Stimulated activated CD8-positive, alpha-beta memory T cell treated with anti-CD3 and anti-CD28 coated beads, Interleukin-15, amount 100 ng/mL, for 24 hours (primary cell): ENCODE measurements at places on chromosomes 4 and X.

GRCh38 chr4:48683784-48684666, 96.1 kb downstream of the FRYL start:
- DNase-seq, result no peak

- DNase-seq, result no peak
Observed at GRCh38 chr4:140611854-140612253, 43.1 kb upstream of the UCP1 start.

DNA sequence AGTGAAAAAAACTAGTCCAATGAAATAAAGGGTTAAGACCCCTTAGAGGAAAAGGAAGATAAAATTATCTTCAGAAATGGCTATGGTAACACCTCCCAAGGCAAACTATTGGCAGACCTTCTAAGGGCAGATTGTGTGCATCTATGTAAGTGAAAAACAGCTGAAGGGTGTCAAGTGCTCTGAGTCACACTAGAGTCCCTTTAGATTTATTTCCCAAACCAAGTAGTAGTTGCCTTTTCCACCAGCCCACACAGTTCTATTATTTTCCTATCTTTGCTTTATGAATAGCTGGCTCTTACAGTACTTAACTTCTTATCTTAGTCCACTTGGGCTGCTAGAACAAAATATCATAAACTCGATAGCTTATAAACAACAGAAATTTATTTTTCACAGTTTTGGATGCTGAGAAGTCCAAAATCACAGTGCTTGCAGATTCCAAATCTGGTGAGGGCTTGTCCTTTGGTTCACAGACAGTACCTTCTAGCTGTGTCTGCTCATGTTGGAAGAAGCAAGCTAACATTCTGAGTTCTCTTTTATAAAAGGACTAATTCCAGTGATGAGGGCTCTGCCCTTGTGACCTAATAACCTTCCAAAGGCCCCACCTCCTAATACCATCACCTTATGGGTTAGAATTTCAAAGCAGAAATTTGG, 143.6 kb downstream of the GRID2 start:
- no peak for DNase-seq

DNA sequence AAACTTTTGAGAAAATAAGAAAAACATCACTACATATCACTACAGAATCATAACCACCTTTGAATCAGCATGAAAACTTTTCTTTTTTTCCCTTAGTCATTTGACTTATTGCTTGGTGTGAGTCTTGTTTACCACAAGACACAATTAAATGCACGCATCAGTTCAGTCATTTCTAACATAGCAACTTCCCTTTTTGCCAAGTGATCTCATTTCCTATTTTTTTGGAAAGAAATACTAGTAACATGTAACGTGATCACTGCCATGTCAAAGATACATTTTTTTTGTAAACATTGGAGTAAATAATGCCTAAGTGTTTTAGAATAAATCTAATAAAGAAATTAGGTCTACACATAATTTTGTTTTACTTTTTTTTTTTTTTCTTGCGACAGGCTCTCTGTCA, 5.1 kb upstream of the CXCL8 start:
- DNase-seq, result no peak

GRCh38 chr4:17124767-17125166, 226.3 kb upstream of the LDB2 start:
- no peak for DNase-seq
